ENCODE measurements at places on chromosomes 12 and 14.

DNA sequence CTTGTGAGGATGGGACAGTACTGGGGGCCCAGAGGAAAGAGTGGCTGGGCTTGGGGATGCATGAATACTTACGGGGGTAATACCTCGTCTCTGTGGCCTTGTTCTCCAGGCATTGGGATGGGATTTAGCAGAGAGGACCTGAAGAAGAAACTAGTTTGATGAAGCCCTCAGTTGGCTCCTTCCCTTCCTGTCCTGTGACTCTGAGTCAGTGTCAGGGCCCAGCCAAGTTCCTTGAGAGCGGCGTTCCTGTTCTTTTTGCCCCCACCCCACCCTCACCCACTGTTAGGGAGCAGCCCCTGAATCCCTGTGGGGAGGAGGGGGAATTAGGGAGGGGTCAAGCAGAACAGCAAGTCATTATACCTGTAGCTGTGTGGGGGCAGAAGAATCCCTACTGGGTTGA is 5.2 kb upstream of the LRP1-AS start:
- no peak for DNase-seq

DNA sequence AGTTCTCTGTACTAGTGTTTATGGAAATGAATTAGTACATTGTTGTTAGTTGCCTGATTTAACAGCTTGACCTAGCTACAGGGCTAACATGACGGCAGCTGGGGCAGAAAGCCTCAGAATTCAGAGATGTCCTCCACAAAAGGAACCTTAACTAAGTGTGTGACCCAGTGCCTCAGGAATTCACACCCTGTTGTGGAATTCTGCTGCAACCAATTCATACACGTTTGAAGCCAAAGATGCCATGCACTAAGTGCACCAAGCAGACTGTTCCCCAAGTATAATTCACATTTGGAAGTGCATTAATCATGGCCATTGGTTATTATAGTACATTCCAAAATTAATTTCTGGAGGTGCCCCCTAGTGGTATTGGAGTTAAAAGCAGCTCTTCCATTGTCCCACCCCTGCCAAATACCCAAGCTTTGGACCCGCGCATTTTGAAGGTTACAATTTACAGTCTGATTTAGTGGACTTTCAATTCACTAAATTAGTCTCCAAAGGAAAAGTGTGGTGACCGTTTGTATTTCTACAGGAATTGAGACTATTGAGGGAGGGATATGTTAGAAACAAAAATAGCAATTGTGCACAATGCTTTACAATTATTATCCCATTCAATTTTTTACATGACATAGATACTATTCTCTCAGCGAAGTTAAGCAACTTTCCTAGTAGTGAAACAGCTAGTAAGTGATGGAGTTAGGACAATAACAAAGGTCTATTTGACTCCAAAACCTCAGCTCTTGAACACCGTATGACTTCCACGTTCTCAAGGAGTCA is 85.9 kb downstream of the PAX9 start:
- no peak for DNase-seq

- no peak for DNase-seq
Observed at GRCh38 chr14:57962325-57963035, 96.6 kb upstream of the SLC35F4 start.

- DNase-seq: no peak
Observed at GRCh38 chr14:39015360-39015961, 87.6 kb downstream of the SEC23A start.

- DNase-seq: no peak
Observed at GRCh38 chr14:100199240-100199860, 39.6 kb upstream of the YY1 start.

DNA sequence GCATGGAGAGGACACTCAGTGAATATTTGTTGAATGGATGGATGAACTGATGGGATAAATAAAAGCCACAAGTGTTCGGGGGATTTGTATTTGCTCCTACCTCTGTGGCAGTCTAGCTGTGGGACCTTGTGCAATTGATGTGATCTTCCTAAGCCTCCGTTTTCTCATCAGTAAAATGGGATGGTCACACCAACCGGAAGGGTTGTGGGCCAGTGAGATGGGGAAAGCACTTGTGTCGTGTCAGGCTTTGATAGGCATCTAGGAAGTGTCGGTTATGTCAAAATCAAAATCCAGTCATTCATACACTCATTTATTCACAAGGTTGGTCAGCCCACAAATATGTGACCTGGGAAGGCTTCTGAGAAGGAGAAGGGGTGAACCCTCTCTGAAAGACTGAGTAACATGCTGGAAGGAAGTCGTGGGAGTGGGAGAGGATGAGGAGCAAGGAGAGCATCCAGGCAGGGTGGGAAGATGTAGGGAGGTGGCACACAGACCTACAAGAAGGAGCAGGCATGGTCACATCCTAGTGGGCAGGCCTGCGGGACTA is 7.8 kb upstream of the SERPINA9 start:
- DNase-seq: no peak

- DNase-seq: no peak
Observed at GRCh38 chr12:122366685-122367475, 55.6 kb downstream of the CLIP1 start.

DNA sequence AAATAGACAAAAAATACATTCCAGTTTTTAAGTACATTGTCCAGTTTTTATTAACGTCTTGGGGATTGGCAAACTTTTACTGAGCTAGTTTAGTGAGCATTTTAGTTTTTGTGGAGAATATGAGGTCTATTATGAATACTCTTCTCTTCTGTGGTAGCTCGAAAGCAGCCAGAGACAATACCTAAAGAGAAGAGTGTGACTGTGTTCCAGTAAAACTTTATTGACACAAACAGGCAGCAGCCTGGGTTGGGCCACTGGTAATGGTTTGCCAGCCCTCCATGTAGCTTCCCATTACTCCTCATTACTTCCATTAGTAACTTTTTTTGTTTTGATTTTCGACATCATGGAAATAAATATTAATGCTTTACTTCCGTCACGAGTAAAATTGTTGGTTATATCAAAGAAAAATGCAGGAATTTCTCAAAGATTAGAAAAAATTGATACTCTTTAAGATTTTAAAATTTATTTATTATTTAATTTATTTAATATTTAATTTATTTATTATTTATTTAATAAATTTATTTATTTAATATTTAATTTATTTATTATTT is 19.6 kb downstream of the RMST start:
- no peak for DNase-seq

DNA sequence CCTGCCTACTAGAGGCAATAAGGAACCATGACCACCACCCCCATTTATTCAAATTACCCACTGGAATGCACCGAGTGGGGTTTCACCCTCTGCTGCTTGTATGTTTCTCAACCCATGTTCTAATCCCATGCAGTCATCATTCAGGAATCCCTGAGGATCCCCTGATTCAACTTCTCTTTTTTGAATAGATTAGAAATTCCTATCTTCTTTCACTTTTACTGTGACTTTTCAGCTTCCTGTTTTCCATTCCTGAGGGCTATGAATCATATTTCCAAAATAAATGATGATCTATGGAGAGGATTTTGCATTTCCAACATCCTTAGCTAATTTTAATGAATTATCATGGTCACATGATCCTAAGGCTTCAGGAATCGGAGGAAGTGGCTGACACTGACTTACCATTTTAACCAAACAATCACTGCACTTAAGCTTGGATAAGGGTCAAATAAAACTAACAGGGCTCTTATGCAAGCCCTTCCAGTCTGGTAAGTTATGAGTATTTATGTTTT is 19.4 kb upstream of the P2RX4 start:
- DNase-seq: no peak

DNA sequence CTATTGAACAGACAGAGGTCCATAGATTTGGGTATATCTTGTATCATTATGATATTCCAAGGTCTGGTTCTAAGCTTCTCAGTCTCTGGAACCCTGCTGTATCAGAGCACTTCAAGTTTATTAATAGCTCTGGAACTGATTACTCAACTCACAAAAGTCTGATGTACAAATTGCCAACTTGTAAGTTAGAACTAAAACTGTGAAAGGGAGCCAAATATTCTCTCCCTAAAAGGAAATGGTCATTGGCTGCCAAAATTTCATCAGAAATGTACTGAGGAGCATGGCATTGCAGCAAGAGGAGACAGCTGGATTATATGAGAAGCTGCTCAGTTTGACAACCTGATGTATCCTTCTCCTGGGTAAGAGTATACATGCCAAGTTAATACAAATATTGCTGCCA is 828.8 kb upstream of the SEL1L start:
- DNase-seq: no peak

GRCh38 chr12:12441843-12442461 is 85.1 kb downstream of the BORCS5 start:
- no peak for DNase-seq

GRCh38 chr12:103858953-103859601 is 18.0 kb upstream of the NT5DC3 start:
- DNase-seq: no peak

DNA sequence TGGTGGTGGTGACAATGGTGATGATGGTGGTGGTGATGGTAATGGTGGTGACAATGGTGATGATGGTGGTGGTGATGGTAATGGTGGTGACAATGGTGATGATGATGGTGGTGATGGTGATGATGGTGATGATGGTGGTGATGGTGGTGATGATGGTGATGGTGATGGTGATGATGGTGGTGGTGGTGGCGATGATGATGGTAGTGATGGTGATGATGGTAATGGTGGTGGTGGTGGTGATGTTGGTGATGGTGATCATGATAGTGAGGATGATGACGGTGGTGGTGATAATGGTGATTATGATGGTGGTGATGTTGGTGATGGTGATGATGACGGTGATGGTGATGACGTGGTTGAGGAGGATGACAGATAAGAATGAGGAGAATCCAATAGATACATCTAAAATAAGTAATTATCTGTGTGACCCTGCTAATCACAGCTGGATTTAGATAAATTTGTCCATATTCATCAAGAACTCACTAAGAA is 170.7 kb upstream of the SFSWAP start:
- no peak for DNase-seq

GRCh38 chr12:65306366-65307168 is 28.1 kb downstream of the MSRB3 start:
- peak; percentile 35 for DNase-seq

Measured in mesothelial cell of epicardium (in vitro differentiated cells).